ENCODE measurements at places on chromosomes 11 and 22.

- DNase-seq: no peak
Observed at GRCh38 chr11:35141571-35141971, 2.6 kb downstream of the CD44 start.

- DNase-seq: no peak
Observed at GRCh38 chr11:45162916-45163879, 16.8 kb downstream of the PRDM11 start.

GRCh38 chr22:30210235-30210909 lies 36.2 kb downstream of the LIF start:
- DNase-seq: no peak

- DNase-seq: no peak
Observed at GRCh38 chr11:2305140-2305778, 3.4 kb downstream of the TSPAN32 start.

- DNase-seq: peak; percentile 15
Observed at GRCh38 chr11:69888483-69889181, 69.4 kb upstream of the FGF3 start.

- no peak for DNase-seq
Observed at GRCh38 chr11:86802601-86803051, 2.3 kb downstream of the PRSS23 start.

- no peak for DNase-seq
Observed at GRCh38 chr11:4654635-4655369, 11.0 kb downstream of the OR51E1 start.

DNA sequence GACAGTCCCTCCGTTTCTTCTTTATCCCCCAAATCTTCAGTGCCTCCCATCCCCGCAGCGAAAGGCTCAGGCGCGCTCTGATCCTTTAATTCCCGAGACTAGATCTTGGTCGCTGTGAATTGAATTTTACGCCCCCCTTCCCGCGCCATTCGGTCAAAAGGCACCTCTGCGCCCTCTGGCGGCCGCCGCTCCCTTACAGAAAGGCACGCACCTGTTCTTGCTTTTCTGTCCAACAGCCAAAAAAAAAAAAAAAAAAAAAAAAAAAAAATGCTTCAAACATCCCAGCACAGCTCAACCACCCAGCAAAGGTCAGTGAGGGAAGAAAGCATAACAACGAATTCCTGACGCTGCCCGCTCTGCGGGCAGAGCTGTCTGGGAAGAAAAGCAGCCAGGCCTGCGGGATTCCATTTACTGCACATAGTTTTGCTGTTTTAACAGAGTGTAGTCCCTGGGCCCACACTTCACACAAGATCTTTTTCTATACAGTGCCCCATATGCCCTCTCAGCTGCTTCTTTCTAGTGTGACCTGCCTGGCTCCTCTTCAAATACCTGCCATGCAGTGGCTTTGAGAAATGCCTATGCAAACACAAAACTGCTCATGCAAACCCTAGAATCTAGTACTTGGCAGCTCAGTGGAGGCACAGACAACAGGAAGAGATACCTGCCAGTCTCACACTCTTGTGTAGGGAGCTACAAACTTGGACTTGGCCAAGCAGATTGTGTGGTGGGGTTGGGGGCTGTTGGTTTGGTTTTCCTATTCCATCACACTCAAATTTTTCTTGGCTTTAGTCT lies 1.3 kb upstream of the ESAM start:
- no peak for DNase-seq

DNA sequence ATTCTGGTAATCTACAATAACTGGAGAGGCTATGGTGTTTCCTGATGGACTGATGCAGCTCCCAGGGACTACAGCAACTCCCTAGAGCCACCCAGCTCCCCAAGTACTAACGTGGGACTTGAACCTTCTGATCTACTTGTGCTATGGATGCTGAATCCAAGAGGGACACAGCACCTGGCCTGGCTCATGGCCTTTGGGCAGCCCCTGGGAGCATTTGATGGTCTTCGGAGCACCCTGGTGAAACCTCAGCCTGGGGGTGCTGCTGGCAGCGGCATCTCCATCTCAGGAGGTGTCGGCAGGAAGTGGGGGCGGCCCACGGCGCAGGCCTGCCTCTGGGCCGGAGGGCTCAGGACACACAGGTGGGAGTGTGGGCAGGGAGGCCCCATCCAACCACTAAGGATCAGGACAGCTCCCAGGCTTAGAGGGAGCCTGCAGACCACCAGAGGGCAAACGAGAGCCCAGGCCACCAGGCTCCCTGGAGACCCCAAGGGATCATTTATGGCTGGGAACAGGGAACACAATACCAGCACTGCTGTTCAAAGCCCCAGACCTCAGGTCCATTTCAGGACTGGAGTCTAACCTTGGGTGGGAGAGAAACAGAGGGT lies 8.7 kb downstream of the EHD1 start:
- no peak for DNase-seq

DNA sequence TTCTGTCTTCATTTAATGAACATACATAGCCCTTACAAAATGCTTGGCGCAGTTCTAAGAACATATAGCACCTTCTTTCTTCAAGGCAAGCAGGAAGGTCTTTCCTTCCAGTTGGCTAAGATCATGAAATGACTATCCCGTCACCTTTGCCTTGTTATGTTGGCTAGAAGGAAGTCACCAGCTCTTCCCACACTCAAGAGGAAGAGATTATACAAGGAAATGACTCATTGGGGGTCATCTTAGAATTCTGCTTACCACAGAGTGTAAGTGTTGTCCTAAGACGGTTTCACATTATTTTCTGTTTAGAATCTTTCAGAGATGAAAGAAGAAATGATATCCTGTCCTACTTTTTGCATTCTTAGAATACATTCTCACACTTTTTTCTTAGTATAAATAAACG lies 808.0 kb upstream of the LUZP2 start:
- no peak for DNase-seq

GRCh38 chr11:41056892-41057569 lies 402.4 kb downstream of the LRRC4C start:
- no peak for DNase-seq

GRCh38 chr22:46073683-46074504 lies 76.4 kb upstream of the PPARA start:
- no peak for DNase-seq

DNA sequence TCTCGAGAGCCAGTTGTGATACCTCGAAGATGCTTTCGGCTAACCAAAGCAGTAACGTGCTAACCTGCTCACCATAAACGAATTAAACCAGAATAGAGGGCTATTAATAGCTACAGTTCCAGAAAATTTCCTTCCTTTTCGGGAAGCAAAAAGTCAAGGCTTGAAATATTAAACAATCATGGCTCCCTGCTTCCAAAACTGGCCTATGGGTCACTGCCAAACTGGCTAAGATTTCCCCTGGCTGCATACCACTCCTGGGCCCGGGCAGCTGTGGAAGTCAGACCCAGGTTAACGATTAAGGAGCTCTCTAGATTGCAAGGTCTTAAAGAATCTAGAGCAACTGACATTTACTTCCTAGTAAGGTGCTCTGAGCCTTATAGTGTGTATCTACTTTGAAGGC lies 1.7 kb downstream of the AMOTL1 start:
- no peak for DNase-seq

DNA sequence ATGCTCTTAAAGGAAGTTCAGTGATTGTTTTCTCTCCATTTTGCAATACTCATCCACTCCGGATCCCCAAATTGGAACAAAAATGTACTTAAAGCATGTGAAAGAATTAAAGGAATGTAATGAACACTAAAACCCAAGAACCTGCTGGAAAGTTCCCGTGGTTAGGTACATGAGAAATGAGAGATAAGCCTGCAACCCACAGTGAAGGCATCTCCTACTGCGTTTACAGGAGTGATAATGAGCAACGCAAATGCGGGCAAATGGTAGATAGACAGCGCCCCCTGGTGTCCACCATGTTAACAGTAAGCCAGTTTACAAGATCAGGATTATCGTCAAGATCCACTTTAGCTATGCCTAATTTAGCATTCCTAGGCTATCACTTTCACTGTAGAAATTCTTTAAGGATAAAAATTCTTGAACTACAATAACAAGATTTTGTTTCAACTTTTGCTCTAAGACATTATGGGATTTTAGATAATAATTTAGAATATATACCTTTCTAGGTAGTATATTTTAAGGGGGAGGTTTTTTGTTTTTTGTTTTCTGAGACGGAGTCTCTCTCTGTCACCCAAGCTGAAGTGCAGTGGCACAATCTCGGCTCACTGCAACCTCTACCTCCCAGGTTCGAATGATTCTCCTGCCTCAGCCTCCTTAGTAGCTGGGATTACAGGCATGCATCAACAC lies 29.9 kb downstream of the ALG9 start:
- peak; percentile 68 for DNase-seq
